Amygdala (tissue), 56 donors: ENCODE measurements at places on chromosomes 1 and 21.

DNA sequence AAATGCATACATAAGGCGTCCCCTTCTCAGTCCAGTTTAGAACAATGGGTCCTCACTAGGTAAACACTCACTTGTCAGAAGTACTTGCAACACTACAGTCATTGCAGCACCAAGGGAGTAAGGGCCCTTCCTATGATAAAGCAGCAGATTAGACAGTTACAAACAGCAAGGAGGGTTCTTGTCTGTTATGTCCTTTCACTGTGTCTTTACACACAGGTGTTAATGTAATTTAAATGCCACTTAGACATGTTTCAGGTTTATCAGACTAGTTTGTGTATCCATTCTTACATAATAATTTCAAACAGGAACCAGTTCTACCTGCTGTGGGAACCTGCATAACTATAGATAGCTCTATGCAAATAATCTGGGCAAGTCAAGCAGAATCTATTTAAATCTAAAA lies 105.6 kb upstream of the USH2A start:
- no peak for DNase-seq

DNA sequence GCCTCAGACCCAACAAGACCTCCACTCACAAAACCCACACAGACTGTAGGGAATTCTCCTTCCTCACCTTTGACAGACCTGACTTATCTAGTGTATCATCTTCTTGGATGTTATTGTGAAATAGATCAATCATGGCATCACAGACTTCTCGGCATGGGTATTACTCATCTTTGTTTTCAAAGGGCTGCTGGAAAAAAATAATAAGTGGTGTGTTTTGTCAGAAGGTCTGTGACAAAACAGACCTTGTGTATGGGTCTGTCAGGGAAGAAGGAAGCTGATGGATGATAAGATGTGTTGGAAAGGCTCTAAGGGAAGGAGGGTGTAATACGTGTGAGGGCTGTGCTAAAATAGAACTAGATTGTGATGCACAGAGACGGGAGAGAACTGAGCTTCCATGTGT lies 13.9 kb upstream of the S100A7 start:
- DNase-seq, result no peak

DNA sequence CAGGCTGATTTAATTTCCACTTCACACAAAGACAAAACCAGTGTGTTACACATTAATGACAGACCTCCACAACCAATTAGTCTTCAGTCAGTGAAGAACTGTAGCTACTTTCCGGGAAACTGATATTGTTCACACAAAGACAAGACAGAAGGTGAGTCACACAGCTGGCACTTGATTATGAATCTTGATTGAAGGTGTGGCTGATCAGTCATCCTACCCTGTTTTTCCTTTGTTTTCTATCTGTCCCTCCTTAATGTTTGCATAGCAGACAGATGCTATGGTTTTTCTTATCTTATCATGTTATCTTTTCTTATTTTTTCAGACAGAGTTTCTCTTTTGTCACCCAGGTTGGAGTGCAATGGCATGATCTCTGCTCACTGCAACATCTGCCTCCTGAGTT lies 185.1 kb upstream of the GREM2 start:
- DNase-seq, result no peak

- no peak for DNase-seq
These were observed 18.4 kb downstream of the HHAT start for GRCh38 chr1:210347112-210347511.

DNA sequence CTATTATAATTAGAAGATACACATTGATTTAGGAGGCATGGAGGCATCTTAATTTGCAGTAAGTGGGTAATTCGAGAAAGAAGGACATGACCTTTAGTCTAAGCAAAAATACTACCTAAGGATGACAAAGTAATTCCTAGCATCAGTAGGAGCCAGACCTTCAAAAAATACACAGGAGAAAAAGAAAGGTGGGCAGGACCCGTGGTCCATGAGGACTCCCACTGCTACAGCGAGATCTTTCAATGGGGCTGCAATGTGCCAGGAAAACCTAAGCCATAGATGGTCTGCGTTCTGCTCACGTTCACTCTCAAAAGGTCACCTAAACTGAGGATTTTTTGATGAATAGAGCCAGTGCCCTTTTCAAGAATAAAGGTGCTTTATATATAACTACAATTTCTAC lies 10.6 kb upstream of the EXO1 start:
- DNase-seq, result no peak

- DNase-seq, result no peak
These were observed 81.9 kb upstream of the RGS2 start for GRCh38 chr1:192726820-192727504.

GRCh38 chr1:246281195-246281594 lies 225.9 kb downstream of the SMYD3 start:
- DNase-seq, result no peak

DNA sequence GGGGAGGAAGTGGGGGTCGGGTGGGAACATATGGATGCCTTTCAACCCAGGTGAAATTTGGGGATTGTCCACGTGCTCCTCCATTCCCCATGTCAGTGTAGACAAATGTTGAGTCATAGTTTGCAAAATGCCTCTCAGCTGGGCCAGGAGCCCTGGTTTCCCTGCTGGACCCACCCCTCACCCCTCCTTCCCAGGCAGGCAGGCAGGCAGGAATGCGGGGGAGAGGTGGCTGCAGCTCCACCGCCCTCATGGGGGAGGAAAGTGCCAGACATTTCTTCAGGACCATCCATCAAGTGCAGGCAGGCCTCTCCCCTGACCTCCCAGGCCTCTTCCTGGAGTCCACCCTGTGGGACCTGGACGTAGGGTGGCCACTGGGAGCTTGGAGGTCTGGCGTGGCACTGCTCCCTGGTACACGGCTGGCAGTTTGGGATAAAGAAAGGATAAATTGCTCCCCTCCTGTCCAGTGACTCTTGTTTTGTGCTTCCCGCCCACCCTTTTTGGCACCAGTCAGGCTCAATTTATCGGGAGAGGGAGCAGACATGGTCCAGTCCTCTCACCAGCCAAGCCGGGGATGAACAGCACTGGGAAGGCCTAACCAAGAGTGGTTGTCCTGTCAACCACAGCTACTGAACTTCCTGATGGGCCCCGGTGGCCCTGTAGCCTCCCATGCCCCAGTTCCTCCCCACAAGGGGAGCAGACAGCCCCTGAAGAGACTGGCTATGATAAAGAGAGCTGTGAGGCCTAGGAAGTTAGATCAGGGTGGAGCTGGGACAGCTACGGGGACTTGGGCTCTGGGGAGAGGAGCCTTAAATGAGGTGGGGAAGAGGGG lies 18.9 kb downstream of the NPR1 start:
- no peak for DNase-seq

- DNase-seq, result no peak
These were observed 81.9 kb upstream of the LBR start for GRCh38 chr1:225509770-225510169.

- no peak for DNase-seq
These were observed 68.7 kb downstream of the FCRL5 start for GRCh38 chr1:157483635-157484034.

- DNase-seq, result no peak
These were observed 42.5 kb upstream of the DISC1 start for GRCh38 chr1:231584117-231584516.

- no peak for DNase-seq
These were observed 209.7 kb downstream of the SETD4 start for GRCh38 chr21:35850542-35851103.

DNA sequence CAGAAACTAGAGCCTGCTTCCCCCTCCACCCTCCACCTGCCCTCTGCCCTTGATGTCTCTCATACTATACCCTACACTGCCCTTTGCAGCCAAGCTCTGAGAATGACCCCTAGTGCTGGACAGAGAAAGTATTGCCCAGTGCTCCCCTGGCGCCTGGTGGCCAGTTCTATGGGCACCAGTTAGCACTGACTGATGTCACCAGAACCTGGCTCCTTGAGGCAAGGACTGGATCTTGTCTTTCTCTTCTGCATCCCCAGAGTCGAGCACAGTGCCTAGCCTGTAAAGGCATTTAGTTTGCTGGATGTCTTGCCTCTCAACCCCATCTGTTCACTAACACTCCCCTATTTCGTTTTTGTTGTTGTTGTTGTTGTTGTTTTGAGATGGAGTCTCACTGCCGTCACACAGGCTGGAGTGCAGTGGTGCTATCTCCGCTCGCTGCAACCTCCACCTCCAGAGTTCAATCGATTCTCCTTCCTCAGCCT lies 5.9 kb downstream of the PHLDA3 start:
- no peak for DNase-seq

GRCh38 chr1:183634429-183635065 lies 1.0 kb downstream of the ARPC5 start:
- no peak for DNase-seq

DNA sequence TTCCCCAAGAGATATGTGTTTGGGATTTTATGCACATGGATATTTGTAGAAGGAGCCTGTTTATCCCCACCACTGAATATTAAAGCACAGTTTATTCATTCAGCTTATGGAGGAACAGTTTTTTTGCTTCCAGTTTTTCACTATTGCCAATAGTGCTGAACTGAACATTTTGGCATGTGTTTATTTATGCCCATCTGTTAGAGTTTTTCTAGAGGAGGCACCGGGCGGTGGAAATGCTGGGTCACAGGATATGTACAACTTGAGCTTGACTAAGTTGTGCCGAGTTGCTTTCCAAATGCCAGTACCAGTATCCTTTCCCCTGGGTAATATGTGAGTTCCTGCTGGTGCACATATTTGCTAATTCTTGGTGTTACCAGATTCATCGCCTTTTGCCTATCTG lies 111.3 kb downstream of the GREM2 start:
- no peak for DNase-seq

- no peak for DNase-seq
These were observed 16.7 kb downstream of the UAP1 start for GRCh38 chr1:162578071-162578700.

DNA sequence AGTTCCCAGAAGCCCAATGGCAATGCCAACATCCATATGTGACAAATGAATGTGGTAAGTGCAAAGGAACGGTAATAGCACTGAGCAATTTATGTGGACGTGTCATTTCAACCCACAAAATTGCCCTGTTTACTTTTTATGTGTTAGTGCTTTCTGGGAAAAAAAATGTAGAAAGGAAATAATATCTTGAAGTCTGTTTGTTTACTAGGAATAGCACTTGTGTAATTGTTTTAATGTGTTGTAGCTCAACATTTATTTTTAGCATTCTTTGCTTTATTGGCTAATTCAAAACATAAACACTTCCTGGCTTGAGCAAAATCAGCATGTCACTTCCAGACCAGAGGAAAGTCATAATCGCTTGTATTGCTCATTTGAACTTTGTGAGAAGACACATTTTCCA lies 224.8 kb upstream of the KCNK2 start:
- no peak for DNase-seq

GRCh38 chr1:62308606-62309005 lies 10.6 kb downstream of the KANK4 start:
- no peak for DNase-seq

GRCh38 chr1:62725255-62725654 lies 37.1 kb upstream of the DOCK7 start:
- no peak for DNase-seq

DNA sequence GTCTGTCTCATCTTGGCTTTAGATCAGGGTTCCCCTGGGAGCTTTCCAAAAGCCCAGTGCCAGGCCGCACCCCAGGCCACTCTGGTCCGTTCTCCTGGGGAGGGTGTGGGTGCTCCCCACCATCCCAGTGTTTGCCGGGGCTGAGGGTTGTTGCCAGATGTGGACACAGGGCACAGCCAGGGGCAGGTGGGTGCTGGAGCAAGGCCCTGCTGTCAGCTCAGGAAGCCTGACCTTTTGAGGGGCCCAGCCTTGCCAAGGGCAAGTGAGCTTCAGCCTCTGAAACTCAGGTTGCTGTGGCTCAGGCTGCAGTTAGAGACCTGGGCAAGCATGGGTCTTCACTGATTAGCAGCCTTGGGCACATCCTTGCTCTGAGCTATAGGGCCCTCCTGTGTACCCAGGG lies 22.8 kb upstream of the ZBTB21 start:
- DNase-seq, result no peak

DNA sequence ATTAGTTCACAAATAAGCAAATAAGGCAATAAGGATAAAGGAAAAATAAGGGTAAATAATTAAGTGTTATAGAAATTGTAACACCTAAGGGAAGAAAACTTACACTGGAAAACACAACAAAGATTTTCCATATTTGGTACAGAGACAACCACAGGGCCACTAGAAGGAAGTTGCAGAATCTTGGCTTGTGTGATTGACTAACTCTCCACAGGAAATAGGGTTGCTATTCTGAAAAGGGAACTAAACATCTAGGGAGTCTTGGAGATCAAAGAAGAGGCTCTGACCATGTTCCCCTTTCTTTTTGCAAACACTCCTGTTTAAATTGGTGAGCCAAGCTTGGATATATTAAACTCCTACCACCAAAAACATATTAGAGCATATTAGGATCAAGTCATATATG lies 59.1 kb downstream of the APCS start:
- no peak for DNase-seq

DNA sequence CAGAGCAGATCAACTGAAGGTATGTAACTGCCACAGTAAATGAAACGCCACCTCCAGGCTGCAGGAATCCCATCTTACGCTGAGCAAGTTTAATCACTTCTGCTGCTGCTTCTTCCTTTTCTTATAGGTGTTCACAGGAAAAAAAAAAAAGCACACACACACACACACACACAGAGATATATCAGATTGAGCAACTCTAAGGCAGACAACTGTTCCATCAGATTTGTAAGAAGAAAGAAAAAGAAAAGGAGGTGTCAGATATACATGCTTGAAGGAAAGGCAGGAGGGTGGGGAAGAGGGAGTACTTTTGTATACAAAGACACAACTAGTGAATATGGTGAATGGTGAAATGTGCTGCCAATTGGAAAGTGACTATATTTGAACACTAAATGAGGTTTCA lies 28.6 kb downstream of the DSTYK start:
- DNase-seq, result no peak

DNA sequence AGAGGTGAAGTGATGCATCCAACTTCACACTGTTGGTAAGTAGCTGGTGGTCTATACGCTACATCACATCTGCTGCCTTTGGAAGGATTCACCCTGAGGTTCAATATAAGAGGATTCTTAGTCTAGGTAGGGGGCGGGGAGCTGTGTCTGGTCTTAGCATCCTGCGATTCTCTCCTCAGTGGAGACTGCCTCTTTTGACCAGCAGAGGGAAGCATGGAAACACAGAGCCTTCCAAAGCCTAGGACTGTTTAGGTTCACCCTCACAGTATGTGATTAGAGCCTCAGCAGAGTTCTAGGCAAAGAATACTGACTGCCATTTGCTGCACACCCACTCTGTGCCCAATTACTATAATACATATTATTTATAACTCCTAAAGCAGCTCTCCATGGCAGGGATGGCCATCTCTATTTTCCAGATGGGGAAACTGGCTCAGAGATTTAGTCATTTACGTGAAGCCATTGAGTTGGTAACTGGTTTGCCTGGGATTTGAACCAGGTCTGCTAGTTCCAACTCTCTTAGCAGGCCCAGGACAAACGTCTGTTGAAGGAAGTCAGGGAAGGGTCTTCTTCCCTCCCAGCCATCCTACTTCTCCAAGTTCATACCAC lies 28.9 kb upstream of the EFCAB14 start:
- no peak for DNase-seq

- no peak for DNase-seq
These were observed 22.2 kb downstream of the DESI2 start for GRCh38 chr1:244675167-244675566.
